ENCODE measurements at places on chromosomes 6 and 20.

DNA sequence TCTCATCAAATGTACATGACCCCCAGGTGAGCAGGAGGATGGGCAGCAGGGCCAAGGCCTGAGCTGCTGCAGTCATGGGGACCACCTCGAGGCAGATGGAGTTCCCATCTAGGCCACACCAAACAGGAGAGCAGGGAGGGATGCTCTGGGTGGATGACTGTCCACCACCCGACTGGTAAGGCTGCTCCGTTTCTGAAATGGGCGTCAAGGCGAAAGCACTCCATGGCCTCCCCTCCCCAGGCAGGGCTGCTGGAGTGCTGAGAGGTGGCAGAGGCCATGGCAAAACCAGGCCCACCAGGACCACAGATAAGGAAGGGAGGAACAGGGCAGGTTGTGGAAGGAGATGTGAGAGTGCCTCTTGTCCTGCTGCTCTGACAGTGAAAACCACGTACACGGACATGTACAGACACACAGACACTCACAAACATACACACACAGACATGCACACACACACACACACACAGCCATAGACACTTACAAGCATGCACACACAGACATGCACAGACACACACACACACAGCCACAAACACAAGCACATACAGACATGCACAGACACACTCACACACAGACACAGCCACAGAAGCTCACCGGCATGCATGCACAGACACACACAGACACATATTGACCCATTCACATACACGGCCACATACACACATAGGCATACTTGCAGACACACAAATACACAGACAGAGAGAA is 93.2 kb downstream of the PSMG4 start:
- DNase-seq, result no peak

GRCh38 chr20:11387189-11387754 is 530.4 kb upstream of the BTBD3 start:
- peak; percentile 74 for DNase-seq

DNA sequence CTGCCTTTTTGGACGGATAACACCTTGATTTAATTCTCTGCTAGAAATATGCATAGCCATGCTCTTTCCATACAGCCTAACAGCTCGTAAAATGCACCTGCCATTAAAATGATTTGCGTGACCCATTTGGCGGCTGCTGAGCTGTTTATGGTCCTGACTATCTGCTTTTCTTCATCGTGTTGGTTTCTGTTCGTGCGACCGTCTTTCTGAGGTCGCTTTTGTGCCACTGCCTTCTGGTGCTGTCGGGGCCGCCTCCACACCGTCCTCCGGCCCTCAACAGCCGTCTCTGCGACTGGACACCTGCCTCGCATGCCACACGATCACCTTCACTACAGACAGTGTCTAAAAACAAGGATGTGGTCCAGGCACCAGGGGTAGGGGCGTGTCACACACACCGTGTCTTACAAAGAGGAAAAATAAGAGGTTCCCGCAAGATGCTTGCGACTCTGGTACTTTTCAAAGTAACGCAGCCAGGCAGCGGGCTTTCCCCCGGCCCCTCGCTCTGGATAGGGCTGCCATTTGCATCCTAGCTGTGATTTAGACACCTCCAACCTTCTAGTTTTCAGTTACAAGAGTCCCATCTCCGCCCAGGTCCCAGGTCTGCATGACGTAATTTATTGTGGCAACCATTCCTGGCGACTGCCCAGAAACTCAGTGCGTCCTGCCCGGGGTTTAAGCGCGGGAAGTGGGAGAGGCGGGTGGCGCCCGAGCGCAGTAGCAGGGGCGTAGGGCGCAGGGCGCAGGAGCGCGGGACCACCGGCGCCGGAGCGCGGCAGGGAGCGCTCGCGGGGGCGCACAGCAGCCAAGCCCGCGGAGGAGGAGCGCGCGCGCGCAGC is at the start of gene STMND1:
STMND1 (plus strand) TSS at position 629 of the 836 bp plus-strand sequence. CDS start 208 bp downstream, outside the sequence.
- peak; percentile 37 for DNase-seq

GRCh38 chr6:105357165-105357564 is 45.7 kb downstream of the PREP start:
- no peak for DNase-seq

All from foreskin fibroblast (primary cell).